Stimulated activated CD8-positive, alpha-beta memory T cell treated with anti-CD3 and anti-CD28 coated beads, Interleukin-7, amount 100 ng/mL, for 1 hour (primary cell): ENCODE measurements at places on chromosomes 4 and X.

DNA sequence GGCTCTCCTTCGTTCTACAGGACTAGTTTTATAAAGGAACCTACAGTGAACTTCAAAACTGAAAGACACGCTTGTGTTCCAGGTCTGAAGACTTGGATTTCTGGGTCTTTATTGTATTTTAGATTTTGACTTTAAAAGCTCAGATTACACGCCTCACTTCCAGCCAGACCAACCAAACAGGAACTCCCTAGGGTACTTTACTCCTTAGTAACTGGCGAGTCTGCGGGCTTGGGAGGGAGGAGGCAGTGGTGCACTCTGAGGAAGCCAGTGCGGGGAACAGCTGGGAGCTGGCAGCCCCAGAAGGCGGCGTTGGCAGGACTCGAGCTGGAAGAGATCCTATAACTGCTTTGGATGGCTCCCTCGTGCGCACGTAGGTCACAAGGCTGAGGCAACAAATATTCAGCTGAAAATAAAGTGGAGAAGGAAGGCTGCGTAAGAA, 391 bp upstream of the PHKA1 start:
- DNase-seq = no peak

DNA sequence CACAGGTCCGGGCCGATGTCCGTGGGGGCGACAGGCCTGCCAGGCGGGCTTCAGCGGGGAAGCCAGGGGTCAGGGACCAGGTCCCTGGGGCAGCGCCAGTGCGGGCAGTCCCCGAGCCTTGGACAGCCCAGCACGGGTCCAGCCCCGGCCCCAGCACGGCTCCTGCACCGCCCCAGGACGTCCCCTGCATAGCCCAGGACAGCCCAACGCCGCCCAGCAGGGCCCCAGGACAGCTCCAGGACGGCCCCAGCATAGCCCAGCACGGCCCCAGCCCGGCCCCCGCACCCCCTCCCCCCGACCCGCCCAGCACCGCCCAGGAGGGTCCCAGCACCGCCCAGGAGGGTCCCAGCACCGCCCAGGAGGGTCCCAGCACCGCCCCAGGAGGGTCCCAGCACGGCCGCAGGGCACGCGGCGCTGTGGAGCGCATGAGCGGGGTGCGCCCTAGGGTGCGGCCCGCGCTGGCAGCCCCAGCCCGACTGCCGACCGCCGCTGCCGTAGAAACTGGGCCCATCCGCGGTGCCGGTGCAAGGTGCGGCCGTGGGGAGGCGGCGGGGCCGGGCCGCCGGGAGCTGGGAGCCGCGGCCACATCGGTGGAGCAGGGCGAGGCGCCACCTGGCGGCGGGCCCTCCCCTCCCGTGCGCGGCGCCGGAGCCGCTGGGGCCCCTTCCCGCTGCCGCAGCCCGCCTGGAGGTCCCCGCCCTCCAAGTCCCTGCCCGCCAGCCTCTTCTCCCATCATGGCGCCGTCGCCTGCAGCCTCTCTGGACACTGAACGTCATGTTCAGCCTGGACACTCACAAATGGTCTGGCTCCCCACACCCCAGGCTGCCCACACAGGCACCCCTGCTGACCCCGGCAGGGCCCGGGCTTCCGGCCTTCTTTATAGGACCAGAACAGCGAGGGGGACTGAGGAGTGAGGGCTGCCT, 106.8 kb upstream of the NKX1-1 start:
- DNase-seq = peak; percentile 5

- no peak for DNase-seq
Measured at GRCh38 chrX:153684467-153685155, 3.1 kb upstream of the SLC6A8 start.

- DNase-seq = no peak
Measured at GRCh38 chrX:23575281-23575680, 92.0 kb upstream of the PRDX4 start.
